Urothelium cell line (cell line): ENCODE measurements at places on chromosomes 1 and 21.

DNA sequence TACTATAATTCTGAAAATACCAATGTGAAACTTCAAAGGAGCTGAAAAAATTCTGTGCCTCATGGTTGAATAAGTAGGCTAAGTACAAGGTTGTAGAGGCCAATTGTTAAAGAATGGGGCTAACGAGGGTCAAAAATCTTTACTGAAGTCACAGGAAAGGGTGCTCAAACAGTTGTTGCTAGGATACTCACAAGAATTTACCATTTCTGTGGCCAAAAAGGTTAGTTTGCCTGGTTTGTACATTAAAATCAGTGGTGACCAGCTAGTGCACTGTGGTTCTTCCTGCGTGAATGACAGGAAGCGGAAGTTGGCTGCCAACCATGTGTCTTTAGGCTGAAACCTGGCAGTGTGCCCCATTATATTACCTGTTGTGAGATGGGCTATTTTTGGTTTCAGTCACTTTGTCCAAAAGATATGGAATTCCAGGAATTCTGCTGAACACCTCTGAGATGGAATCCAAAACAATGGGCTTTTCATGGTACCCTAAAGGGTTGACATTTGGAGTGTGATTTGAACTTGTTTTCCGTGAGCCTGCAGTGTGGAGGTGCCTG, 13.5 kb downstream of the MAP3K21 start:
- peak; percentile 16 for DNase-seq

DNA sequence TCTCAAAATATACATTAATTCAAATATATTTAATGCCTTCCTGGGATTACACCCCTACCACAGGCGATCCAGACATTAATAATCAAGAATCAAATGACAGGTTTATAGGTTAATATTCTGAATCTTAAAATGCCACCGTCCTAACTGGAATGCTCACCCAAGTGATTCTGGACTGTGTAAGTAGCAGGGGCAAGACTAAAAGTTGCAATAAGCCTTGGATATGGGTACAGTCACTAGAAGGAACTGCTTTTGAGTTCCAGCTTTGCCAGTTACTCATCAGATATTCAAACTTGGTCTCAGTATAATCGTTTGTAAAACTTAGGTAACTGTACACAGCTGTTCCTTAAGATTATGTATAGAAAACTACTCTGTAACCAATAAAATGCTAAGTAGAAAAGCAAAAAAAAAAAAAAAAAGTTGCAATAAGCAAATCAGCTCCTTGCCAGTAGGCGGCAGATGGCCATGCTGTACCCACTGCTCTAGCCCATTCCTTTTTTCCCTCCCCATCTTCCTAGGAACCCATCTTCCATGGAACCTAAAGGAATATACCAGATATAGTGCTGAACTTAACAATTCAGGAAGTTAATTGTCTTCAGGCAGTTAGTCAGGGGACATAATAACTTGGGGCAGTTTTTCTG, 10.5 kb downstream of the RO60 start:
- peak; percentile 0 for DNase-seq

GRCh38 chr1:193275773-193276172, 89.4 kb upstream of the B3GALT2 start:
- DNase-seq, result no peak

DNA sequence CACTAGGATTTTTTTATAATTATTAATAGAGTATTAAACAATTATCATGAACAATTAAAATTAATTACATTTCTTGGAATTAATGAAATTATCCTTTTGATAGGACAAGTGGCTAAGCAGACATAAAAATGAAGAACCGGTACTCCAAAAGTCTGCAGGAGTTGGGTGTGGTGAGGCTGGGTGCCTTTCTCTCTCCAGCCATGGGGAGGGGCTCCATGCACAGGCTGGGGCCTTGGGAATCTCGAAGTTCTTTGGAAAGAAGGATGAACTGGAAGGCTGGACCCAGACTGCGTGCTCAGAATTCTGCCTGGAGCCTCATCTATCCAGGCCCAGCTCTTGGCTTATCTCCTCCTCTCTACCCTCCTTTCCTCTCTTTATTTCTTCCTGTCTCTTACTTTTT, 94.1 kb downstream of the ACTL8 start:
- no peak for DNase-seq

- no peak for DNase-seq
Measured at GRCh38 chr1:176766779-176767178, 303.8 kb downstream of the PAPPA2 start.

DNA sequence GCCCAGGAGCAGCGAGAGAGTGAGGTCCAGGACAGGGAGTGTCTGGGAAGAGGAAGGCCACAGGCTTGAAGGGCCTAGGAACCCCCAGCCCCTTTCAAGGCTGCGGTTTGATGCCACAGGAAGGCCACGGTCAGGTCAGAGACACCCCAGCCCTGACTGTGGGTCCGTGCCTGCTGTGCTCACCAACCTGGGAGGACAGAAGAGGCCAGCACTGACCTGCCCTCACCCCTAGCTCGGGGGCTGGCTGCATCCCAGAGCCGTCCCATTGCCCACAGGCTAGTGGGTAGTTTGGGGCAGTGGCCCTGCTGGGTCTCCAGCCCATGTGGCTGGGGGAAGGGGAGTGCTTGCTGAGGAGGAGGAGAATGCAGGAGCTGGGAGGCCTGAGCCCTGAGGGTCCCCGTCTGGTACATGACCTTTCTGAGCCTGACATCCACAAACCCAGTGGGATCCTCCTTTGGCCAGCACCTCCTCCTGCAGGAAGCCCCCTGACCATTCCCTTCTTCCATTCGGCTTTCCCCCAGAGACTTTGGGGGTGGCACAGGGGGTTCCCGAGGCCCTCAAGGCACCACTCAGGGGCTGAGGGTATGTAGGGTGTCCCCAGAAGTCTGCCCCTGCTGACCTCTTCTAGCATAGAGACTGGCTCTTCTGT, 54.3 kb downstream of the WNT9A start:
- DNase-seq, result no peak

- DNase-seq, result no peak
Measured at GRCh38 chr1:38693031-38693430, 166.5 kb downstream of the RRAGC start.

DNA sequence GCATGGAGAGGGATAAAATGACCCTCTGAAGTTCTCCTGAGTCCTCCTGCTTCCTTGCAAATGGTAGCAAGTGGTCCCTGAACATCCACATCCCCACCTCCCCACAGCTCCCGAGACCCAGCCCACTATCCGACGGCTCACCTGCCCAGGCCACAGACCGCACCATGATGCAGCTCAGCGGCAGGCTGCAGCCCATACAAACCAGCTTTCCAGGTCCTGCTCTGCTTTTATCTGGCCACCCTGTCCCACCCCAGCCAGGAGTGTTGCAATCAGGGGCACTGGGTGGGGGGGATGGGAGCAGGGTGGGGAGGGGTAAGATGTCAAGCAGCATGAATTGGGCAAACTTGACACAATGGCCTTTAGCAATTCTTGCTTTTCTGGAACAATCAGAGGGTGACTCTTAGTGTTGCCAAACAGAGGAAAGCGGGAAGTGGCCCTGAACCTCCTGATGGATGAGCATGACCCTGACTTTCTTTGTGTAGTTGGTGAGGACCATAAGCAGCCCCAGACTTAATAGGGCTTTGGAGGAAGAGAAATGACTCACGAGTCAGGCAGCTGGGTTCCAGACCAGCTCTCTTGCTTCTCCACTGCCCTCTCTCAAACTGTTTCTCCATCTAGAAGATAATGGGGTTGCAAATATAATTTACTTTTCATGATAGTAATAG, at the start of gene CHIT1:
Gene CHIT1 (minus strand): TSS at position 203 of the 665 bp plus-strand sequence. CDS start 37 bp downstream, at position 166.
- no peak for DNase-seq

DNA sequence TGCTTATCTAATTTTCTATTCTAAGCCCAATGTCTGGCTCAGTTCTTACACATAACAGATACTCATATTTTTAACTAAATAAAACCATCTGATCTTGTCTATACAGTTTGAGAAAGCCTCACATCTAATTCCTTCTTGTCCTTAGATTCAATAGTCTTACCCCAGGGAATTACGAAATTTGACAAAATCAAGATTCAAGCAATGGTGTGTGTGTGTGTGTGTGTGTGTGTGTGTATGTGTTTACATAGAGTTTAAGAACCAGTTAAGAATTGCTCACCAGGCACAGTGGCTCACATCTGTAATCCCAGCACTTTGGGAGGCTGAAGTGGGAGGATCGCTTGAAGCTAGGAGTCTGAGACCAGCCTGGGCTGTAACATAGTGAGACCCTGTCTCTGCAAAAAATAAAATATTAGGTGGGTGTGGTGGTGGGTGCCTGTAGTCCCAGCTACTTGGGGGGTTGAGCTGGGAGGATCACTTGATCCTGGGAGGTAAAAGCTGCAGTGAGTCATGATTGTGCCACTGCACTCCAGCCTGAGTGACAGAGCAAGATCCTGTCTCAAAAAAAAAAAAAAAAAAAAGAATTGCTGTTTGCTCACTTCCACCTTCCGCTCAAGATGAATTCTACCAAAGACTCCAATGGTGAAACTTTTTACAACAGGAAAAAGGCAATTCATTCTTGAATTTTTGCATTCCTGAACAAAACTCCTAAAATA, 6.2 kb downstream of the WDR64 start:
- DNase-seq, result no peak

- no peak for DNase-seq
Measured at GRCh38 chr1:94832446-94832845, 12.3 kb downstream of the SLC44A3 start.

- DNase-seq, result no peak
Measured at GRCh38 chr1:234258071-234258470, 115.2 kb upstream of the COA6 start.
